SHP77 treated with DMSO at 0.1 percent for 48 hours (cell line): ENCODE measurements at places on chromosomes 11 and 22.

DNA sequence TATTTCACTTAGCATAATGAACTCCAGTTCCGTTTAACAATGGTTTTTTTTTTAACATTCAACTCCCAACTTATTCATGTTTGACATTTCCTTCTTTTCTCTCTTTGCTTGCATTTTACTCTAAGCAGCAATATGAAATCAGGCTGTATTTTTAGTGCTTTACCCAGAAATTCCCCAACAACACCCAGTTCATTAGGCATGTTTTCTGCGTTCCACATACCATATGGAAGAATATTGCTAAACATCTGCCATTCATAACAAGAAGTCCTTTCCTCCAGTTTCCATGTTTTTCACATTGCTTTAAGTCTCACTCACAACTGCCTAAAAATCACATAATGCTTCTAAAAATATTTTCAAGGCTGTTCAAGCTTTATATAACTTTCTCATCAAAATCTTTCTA lies 45.8 kb downstream of the PLAAT5 start:
- no peak for DNase-seq

DNA sequence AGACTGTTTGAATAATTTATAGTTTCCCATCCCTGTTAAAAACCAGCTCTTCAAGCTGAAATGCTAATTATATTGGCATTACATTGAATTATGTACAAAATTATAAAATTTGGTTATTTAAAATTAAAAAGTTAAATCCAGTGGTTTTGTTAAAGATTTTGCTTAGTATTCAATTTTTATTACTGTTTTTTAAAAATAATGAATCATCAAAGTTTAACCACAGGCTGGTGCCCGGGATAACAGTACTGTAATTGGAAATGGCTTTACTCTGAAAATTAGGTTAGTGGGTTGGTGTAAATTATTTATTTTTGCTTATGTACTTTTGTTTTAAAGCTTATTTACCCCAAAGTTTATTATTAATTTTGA lies 45.4 kb upstream of the WEE1 start:
- DNase-seq: no peak

- no peak for DNase-seq
These were observed 87.5 kb downstream of the PRMT3 start for GRCh38 chr11:20474882-20475517.

DNA sequence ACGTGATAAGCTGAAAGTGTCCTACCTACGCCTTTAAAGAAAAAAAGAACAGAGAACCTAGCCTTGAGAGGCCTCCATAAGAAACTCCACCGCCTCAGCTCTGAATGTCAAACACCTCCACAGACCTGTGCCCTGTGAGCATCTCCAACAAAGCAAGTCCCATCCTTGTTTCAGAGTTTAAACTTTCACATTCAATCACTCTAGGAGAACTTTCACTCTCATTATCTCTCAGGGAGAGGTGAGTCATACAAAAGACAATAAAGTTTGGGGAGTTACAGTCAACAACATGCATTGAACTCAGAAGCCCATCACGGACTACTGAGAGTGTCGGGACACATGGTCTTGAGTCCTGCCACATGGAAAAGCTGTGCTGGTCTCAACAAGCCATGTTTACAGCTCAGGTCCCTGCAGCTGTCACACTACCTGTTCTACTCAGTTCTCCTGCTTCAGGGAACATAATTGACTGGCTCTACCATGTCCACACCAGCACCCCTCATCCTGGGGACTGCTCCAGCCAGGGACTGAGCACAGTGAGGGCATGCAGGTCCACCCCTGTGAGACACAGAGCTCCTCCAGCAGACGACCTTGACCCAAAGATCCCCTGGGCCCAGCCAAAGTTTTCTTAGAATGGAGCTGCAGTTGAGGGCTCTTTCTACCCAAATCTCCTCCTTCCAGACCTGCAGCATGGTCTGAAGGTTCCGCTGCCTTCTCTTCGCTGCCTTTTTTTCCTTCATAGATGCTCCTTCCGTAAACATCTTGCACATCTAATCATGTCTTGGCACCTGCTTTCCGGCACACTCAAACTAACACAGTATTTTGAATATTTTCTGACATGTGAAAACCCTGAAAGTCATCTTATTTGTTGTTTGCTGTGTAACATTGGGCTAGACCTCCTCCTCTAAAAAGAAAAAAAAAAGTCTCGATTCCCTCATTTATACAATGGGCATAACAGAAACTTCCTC lies 114.9 kb downstream of the ETS1 start:
- DNase-seq: no peak

DNA sequence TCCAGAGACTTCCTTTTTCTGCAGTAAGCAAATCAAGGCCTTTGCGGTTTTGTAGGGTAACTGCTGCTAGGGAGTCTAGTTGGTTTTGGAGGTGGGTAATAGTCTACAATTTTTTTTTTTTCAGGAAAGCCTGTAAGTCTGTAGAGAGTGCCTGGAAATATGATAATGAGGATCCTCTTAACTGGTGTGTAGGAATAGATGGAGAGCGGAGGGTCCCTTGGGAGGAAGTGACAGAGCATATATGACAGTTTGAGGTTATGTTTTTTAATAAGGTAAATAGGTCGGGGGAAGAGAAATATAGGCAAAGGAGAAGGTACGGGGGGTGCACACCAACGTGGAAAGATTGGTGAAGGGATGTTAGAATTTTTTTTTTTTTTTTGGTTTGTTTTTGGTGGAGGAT lies 25.9 kb downstream of the ZNF195 start:
- no peak for DNase-seq

GRCh38 chr11:32081129-32081641 lies 9.7 kb upstream of the RCN1 start:
- no peak for DNase-seq
